ENCODE measurements at places on chromosomes 7 and 10.

GRCh38 chr10:1527951-1528350 is 209.4 kb downstream of the ADARB2 start:
- no peak for DNase-seq

GRCh38 chr10:30882281-30882680 is 149.4 kb downstream of the ZNF438 start:
- DNase-seq: no peak

- no peak for DNase-seq
Observed at GRCh38 chr7:100516135-100516812, 22.7 kb upstream of the AGFG2 start.

GRCh38 chr10:126196281-126196680 is 192.0 kb downstream of the ADAM12 start:
- DNase-seq: no peak

- DNase-seq: no peak
Observed at GRCh38 chr10:11093771-11094736, 76.4 kb downstream of the CELF2 start.

DNA sequence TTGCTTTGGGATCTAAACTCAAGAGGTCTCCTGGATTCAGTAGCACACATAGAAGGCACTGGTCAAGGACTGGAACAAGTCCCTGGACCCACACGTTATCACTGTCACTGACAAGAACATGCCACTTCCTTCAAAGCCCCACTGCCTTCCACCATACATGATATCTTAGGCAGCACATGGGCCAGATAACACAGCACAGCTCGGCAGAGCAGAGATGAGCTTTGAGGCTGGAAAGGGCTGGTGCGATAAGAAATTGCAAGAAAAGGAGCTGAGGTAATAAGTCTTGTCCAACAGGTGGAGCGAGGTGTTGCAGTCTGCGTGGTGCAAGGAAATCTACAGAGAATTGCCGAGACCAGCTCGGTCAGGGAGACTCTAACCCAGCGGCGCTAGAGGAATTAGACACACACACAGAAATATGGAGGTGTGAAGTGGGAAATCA is 139.8 kb upstream of the CDK13 start:
- no peak for DNase-seq

DNA sequence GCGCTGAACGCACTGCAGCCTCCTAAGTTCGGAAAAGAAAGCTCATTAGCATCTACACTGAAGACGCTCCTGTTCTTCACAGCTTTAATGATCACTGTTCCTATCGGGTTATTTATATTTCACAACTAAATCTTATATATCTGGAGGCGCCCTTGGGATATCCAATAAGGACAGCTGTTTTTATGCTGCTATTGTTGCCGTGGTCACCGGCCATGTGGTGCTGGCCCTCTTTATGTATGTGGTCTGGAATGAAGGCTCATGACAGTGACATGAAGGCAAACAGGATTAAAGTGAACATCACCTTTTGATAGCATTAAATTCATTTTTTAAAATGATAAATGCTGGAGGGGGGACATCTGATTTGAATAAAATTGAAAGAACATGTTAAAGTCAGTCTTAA is 8.8 kb downstream of the BLVRA start:
- DNase-seq: no peak

DNA sequence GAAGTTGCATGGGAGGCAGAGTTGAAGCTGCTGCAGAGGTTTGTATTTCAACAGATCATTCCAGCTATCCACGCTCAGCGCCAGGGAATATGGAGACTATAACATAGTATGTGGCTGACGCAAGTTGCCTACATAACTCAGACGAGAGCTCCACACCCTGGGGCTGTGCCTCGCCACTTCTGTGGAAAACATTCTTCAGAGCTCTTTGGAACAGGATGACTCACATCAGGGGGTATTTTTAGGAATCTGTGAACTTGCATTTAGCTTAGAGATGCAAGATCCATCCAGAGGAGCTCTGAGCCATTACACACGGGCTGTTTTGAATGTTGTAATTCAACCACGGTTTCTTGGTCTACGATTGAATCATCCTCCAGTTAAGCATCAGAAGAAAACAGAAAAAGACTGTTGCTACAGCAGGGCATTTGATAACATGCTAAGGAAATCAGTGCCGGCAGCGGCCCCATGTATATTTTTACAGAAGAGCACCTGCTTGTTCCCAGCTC is 481.5 kb upstream of the AKR1E2 start:
- DNase-seq: no peak

DNA sequence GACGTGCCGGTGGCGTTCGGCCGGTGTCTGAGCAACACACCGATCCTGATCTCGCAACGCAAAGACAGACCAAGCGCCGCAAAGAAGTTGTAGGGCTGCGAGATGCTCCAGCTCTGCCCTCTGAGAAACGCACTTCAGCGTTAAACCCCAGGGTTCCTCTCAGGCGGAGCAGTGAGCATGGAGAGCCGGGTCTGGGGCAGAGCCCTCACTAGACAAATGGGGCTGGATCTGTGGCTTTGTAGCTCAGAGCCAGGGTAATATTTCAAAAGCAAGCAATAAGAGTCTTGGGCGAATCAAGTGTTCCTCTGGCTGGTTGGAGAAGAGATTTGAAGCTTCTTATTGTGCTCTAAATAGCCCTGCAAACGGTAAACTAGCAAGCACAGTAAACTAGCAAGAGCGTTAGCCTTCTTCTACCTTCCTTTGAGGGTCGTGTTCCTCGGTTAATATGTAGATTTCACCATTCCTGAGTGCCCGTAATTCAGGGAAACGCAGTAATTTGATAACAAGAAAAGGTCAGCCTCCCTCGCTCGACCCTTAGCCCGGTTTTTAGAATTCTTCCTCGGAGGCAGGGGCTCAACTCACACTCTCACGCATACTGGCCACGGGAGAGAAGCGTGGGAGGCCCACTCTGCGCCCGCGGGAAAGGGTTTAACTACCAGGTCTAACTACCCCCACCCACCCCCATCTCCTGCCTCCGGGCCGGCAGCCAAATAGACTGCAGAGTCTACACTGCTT is 6.7 kb downstream of the SKAP2 start:
- DNase-seq: no peak

DNA sequence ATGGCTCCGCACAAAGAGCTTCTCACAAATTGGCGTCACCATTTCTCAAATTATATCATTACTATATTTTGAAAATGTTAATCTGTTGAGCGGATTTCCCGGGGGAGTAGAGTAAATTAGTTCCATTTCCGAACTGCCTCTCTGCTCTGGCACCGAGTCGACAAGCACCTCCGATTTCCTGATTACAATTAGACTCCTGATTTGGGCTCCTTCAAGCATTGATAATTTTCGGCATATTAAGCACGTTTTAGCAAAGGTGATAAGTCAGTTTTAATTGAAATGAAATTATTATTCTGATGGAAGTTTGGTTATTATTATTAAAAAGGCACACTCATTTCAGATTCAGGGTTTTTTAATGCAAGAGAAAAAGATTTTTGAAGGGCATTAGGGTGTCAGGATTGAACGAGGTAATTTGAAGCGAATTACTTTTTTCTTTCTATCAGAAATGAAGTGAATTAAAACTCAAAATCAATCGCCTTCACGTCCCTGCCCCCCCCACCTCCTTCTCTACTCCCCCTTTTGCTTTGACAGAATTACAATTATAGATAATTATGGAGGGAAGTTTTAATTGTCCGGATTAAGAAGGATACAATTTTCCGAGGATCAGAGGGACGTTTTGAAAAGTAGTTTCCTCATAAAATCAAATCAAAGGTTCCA is 4.0 kb upstream of the UNCX start:
- DNase-seq: no peak
